Cerebellar cortex (tissue), 1 donor: ENCODE measurements at places on chromosomes 11 and 22.

- no peak for DNase-seq
Measured at GRCh38 chr11:6607190-6607795, 3.7 kb downstream of the ILK start.

GRCh38 chr11:134252346-134253187 is 585 bp downstream of the THYN1 start:
- peak; percentile 18 for DNase-seq

GRCh38 chr22:33896154-33896553 is 24.1 kb downstream of the LARGE1 start:
- DNase-seq: no peak

GRCh38 chr11:9601876-9602199 is 28.4 kb downstream of the WEE1 start:
- no peak for DNase-seq
